ENCODE measurements at places on chromosomes 2 and 18.

- DNase-seq, result no peak
Observed at GRCh38 chr2:202449344-202449743, 73.2 kb downstream of the BMPR2 start.

DNA sequence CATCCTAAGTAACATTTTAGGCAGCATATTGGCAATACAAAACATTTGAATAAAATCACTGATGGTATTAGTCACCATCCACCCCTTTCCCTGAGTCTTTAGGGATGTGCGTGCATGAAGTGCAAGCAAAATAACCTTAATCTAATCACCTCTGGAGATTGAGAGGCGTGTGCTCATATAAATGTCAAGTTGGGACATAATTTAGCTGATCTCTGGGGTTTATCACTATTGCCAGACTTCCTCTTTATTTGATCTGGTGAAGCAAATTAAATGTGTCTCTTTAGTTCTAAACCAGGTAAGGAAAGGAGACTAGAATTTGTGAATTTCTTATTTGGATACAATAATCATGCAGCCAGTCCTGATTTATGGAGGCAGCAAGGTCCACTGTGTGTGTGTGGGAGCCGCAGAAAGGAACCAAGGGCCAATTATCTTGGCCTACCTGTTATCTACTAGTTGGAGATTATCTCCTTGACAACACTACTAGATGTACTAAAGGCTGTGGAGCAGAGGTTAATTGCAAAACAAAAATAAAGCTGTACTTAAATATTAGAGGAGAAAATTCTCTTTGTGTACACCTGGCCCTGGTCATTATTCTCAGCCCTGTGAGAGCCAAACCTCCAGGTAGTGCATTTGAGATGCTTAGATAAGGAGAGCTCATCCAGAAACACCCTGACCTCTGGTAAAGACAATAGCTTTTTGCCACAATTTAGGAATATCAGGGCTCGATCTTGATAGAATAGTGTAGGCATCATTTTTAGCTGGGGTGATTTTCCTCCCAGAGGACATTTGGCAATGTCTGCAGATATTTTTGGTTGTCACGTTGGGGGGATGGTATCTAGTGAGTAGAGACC is 78.2 kb downstream of the HRH4 start:
- no peak for DNase-seq

GRCh38 chr2:96212339-96212738 is 3.7 kb upstream of the STARD7 start:
- no peak for DNase-seq

- DNase-seq, result no peak
Observed at GRCh38 chr2:9310377-9310776, 103.8 kb downstream of the ASAP2 start.

- DNase-seq, result no peak
Observed at GRCh38 chr2:174211954-174212353, 36.4 kb downstream of the OLA1 start.

DNA sequence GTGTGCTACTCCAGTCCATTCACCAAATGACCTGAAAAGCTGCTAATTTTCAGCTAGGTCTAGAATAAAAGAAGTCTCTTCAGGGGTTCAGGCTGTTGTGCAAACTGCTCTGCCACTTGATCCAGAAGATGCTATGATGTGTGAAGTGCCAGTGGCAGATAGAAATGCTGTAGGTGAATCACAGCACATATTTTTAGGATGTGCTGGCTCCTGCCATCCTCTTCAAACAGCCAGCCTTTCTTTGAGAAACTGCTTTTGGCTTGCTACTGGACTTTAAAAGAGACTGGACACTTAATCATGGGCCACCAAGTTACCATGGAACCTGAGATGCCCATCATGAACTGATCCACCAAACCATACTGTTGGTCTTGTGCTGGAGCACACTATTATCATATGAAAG is 322.1 kb downstream of the EN1 start:
- DNase-seq, result no peak

DNA sequence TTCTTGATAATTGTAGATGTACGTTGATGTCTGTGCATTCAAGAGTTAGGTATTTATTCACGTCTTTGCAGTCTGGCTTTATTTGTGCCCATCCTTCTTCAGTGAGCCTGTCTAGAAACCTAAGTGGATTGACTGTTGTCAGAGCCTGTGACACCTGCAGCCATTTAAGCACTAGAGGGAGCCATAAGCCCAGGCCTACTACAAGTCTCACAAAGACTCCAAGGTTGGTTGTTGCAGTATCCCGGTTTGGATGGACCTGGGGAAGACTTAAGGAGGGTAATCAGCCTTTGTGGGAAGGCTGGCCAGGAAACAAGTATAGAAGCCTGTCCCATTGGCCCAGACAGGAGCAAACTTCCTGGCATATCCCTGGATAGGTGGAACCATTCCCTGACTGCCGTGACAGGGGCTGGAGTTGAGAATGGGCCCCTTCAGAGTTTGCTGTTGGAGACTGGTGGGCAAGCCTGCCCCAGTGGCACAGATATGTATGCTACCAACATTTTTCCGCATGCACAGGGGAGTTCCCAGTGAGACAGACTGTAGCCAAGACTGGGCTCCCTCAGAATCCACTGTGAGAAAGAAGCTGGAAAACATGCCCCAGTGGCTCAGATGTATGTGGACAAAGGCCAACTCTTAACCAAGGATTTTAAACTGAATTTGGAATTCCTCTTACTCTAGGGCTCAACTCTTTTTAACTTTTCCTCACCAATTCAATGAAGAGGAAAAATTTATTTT is 9.3 kb upstream of the LRRC30 start:
- no peak for DNase-seq

DNA sequence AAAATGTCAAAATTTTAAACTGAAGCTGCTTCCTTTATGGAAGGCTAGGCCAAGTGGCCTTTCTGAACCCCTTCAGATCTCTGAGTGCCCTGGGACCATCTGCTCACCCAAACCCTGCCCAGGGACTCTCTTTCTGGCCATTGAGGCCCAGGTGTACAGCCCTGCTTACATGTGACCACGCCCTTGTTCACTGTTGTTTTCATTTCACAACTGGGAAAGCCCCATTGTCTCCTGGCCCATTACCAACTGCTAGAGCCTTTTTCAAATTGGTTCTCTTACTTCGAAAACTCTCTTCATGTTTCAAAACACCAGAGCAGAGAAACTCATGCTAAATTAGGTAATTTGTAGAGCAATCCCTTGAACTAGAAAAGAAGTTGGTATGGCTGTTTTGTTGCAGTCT is 219.5 kb upstream of the TANK start:
- DNase-seq, result no peak

- no peak for DNase-seq
Observed at GRCh38 chr2:144692661-144693060, 172.7 kb upstream of the ZEB2 start.

GRCh38 chr2:217827430-217828201 is 175.2 kb downstream of the TNS1 start:
- no peak for DNase-seq

- no peak for DNase-seq
Observed at GRCh38 chr2:216620786-216621185, 12.4 kb upstream of the IGFBP2 start.

DNA sequence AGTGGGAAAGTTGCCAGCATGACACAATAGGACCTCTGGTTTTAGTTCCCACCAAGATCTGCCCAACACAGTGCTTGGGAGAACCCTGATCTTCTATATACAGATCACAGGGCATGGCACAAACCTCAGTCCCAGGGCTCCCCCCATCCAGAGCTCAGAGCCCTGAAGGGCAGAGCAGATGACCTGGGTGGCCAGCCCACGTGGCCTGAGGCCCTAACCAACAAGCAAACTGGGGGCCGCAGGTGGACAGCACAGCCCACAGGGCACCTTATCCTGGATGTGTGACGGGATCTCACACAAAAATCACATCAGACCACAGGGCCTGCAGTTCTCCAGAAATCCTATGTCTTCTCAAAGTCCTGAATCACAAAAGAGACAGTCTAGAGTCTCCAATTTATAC is 34.7 kb downstream of the CRACDL start:
- DNase-seq, result peak; percentile 56

- DNase-seq, result peak; percentile 79
Observed at GRCh38 chr2:131105950-131106801, 1.0 kb downstream of the PLEKHB2 start.

DNA sequence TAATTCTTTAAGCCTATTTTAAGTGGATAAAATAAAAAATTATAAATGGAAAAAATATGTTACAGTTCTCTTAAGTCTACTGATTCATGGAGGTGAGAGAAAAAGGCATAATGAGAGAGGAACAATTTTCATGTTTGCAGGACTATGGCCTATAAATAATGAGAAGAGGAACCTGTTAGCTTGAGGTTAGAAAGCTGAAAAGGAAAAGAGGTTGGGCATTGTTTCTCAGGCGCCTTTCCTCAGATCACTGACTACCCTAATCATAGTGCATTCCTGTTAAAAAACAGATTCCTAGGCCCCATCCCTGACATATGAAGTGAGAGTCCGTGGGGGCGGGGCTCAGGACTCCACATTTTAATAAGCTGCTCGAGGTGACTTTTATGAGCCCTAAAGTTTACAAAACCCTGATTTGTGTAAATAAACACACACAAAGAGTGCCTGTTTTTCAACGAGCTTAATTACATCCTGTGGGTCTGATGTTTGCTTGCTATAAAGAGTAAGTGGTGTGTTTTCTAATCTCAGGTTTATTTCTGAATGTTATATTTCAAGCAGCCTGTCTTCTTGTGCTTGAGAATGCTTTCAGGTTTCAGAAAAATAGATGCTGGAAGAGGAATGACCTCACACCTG is 335.5 kb downstream of the CLIP4 start:
- no peak for DNase-seq

DNA sequence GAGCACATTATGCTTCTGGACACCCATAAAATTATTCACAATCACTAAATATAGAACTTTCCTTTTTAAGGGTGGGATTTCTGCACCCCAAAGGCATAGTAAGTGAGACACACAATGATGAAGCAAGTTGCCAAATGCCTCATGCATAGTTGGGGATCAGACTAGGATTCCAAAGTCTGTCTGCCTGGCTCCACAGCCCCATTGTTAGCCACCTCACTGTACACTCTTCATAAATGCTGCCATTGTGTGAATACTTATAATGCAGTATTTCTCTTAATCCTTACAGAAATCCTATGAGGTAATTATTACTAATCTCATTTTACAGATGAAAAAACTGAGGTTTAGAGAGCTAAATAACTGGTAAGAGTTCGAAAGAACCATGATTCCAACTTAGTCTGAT is 738.6 kb downstream of the ERBB4 start:
- DNase-seq, result no peak

- peak; percentile 81 for DNase-seq
Observed at GRCh38 chr2:74554820-74555531, 456 bp downstream of the DOK1 start.

GRCh38 chr2:84805250-84805958 is 75.5 kb downstream of the TRABD2A start:
- DNase-seq, result no peak

GRCh38 chr2:66001538-66001937 is 433.4 kb upstream of the MEIS1 start:
- DNase-seq, result no peak

DNA sequence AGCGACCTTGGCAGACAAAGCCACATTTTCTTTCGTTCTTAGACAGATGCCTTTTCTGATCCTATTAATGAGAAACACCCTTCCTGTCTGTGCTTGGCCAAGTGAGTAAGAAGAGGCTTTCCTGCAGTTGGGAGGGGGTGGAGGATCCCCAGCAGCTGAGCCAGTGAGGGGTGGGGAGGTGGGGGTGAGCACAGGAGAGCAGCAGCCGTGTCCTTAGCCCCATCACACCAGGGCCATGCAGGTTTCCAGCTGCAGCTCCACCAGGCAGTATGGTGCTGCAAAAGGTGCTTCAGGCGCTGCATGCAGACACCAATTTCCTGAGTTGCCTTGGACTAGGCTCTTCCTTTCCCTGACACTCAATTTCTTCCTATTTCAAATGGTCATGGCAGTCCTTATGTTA is 123.3 kb upstream of the SIX2 start:
- no peak for DNase-seq

Measured in activated effector memory CD4-positive, alpha-beta T cell treated with anti-CD3 and anti-CD28 coated beads, Interleukin-2, amount 50 U/mL, for 16 hours (primary cell).